ENCODE measurements at places on chromosomes 2 and 18.

- H3K36me3 ChIP-seq, result no peaks in the 10 kb centered on the region
- no peak overlapping the region for H3K27ac ChIP-seq
Measured at GRCh38 chr2:229378386-229378785, 107.3 kb upstream of the PID1 start.

DNA sequence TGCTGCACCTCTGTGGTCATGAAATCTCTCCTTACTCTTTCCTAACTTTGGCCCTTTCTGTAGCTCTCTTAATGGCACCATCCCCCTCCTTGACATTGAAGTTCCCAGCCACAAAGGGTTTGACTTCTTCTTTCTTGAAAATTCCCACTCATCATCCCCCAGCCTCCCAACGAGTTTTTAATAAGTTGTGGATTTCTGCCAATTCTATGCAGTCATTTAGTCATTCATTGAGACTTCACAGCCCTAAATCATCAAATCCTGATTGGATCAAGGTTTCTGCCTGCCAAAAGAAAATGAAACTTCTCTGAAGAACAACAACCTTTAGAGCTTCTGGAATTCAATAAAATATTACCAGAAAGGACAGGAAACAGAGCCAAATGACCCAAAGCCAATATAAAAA is 354.3 kb downstream of the CLIP4 start:
- H3K4me3 ChIP-seq, result no peak overlapping the region
- H3K4me1 ChIP-seq, result no peaks in the 10 kb centered on the region
- H3K27ac ChIP-seq, result no peak overlapping the region

DNA sequence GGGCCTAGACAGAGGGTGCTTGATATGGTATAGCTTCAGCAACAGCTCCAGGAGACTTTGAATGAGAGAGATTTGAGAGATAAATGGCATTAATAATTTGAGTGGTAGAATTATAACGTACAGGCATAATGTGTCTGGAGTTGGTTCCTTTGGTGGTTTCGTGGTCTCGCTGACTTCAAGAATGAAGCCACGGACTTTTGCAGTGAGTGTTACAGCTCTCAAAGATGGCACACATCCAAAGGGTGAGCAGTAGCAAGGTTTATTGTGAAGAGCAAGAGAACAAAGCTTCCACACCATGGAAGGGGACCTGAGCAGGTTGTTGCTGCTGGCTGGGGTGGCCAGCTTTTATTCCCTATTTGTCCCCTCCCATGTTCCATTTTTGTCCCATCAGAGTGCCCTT is 23.1 kb downstream of the PDCD1 start:
- no peaks in the 10 kb centered on the region for H3K36me3 ChIP-seq
- no peaks in the 10 kb centered on the region for H3K27me3 ChIP-seq
- H3K4me1 ChIP-seq, result no peaks in the 10 kb centered on the region
- DNase-seq, result no peak
- no peak overlapping the region for H3K4me3 ChIP-seq

- no peaks in the 10 kb centered on the region for H3K36me3 ChIP-seq
- no peaks in the 10 kb centered on the region for H3K4me1 ChIP-seq
- DNase-seq, result peak; percentile 18
Measured at GRCh38 chr2:23293063-23293462, 91.9 kb upstream of the KLHL29 start.

GRCh38 chr2:137051778-137052398 is 286.5 kb downstream of the THSD7B start:
- no peaks in the 10 kb centered on the region for H3K4me1 ChIP-seq
- H3K27ac ChIP-seq, result no peak overlapping the region
- H3K27me3 ChIP-seq, result no peaks in the 10 kb centered on the region
- no peak overlapping the region for H3K4me3 ChIP-seq
- DNase-seq, result no peak

GRCh38 chr2:152550386-152550785 is 166.9 kb downstream of the PRPF40A start:
- no peak overlapping the region for H3K27ac ChIP-seq
- H3K27me3 ChIP-seq, result no peaks in the 10 kb centered on the region
- no peaks in the 10 kb centered on the region for H3K36me3 ChIP-seq
- H3K4me3 ChIP-seq, result no peak overlapping the region
- H3K4me1 ChIP-seq, result peaks cover 28% of the 10 kb centered on the region

- H3K36me3 ChIP-seq, result no peaks in the 10 kb centered on the region
- no peak overlapping the region for H3K4me3 ChIP-seq
- peaks cover 20% of the 10 kb centered on the region for H3K4me1 ChIP-seq
- no peaks in the 10 kb centered on the region for H3K27me3 ChIP-seq
- no peak for DNase-seq
Measured at GRCh38 chr18:78980279-78980771, 707 bp downstream of the SALL3 start.

GRCh38 chr18:37481491-37481890 is 84.1 kb downstream of the CELF4 start:
- H3K27me3 ChIP-seq, result no peaks in the 10 kb centered on the region
- no peaks in the 10 kb centered on the region for H3K36me3 ChIP-seq
- H3K4me3 ChIP-seq, result no peak overlapping the region
- H3K27ac ChIP-seq, result no peak overlapping the region
- no peak for DNase-seq

GRCh38 chr2:215579809-215580208 is 143.9 kb upstream of the FN1 start:
- no peaks in the 10 kb centered on the region for H3K4me1 ChIP-seq
- H3K36me3 ChIP-seq, result no peaks in the 10 kb centered on the region
- no peak for DNase-seq
- no peaks in the 10 kb centered on the region for H3K27me3 ChIP-seq

- H3K27me3 ChIP-seq, result no peaks in the 10 kb centered on the region
- peak overlapping the region; percentile 94 for H3K4me3 ChIP-seq
- peaks cover 52% of the 10 kb centered on the region for H3K4me1 ChIP-seq
- peak overlapping the region; percentile 89 for H3K27ac ChIP-seq
- peak; percentile 30 for DNase-seq
- no peaks in the 10 kb centered on the region for H3K36me3 ChIP-seq
Measured at GRCh38 chr2:189580241-189580651, 340 bp downstream of the SLC40A1 start.

GRCh38 chr2:36663851-36664695 is 32.4 kb upstream of the VIT start:
- DNase-seq, result peak; percentile 18
- no peaks in the 10 kb centered on the region for H3K4me1 ChIP-seq
- H3K36me3 ChIP-seq, result no peaks in the 10 kb centered on the region
- no peak overlapping the region for H3K27ac ChIP-seq
- no peak overlapping the region for H3K4me3 ChIP-seq

- H3K27ac ChIP-seq, result no peak overlapping the region
- no peaks in the 10 kb centered on the region for H3K4me1 ChIP-seq
- no peak overlapping the region for H3K4me3 ChIP-seq
- no peaks in the 10 kb centered on the region for H3K27me3 ChIP-seq
- no peaks in the 10 kb centered on the region for H3K36me3 ChIP-seq
Measured at GRCh38 chr2:40439473-40439872, 12.4 kb downstream of the SLC8A1 start.

- no peak overlapping the region for H3K4me3 ChIP-seq
- no peaks in the 10 kb centered on the region for H3K36me3 ChIP-seq
- H3K4me1 ChIP-seq, result peaks cover 22% of the 10 kb centered on the region
- peak overlapping the region; percentile 24 for H3K27ac ChIP-seq
Measured at GRCh38 chr18:5309888-5310470, 14.5 kb upstream of the ZBTB14 start.

GRCh38 chr2:644871-645270 is 32.3 kb downstream of the TMEM18 start:
- no peaks in the 10 kb centered on the region for H3K27me3 ChIP-seq
- no peak for DNase-seq
- H3K27ac ChIP-seq, result no peak overlapping the region
- H3K36me3 ChIP-seq, result no peaks in the 10 kb centered on the region
- H3K4me3 ChIP-seq, result no peak overlapping the region

DNA sequence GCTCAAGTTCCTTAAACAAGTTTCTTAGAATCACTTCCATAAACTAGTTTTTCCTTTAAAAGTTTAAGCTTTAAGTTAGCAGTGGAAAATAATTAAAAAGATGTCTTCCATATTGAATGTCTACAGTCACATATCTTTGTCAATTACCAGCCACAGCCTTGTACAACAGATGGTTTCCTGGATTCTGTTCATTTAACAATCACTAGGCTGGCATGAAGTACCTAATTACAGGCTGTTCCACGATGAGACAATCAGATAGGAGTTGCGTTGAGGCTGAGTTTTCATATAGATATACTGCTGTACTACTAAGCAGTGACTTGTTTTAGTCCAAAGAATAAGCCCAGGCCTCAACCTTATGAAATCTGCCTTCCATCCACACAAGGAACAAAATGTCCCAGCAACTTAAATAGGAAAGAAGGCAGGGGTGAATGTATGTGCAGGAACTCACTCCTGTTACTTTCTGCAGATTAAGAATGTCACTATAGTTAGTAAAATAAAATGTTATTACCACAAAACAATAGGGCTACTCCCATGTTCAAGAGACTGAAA is 131.0 kb downstream of the ZAP70 start:
- peaks cover 8% of the 10 kb centered on the region for H3K4me1 ChIP-seq
- H3K4me3 ChIP-seq, result no peak overlapping the region
- H3K27ac ChIP-seq, result no peak overlapping the region
- no peak for DNase-seq
- H3K36me3 ChIP-seq, result no peaks in the 10 kb centered on the region

Data from body of pancreas (tissue), 4 donors.